ENCODE measurements at places on chromosomes 4 and X. TPM values are rescaled to one million over a fixed set of nuclear protein-coding genes. Genes with fewer than 3 reads are reported as not detected.
A peak's percentile ranks its signal among the peaks of the same experiment; 100 is the strongest.

DNA sequence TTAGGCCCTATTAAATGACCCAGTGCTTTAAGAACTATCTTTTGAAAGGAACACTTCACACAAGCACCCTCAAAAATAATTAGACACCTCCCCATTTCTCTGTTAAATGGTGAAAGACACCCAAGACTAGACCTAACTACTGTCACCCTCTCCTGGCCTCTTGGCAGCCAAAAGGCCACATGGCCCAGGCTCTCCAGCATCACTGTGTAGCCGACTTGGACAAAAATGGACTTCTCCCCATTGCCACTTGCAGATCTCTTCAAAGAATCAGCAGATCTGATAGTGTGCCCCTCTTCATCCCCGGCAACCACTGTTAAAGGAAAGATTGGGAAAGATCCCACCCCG, 2.0 kb downstream of the MID1IP1 start:
- ATAC-seq: no peak

- no peak for ATAC-seq
Observed at GRCh38 chr4:120544838-120545237, 377.7 kb downstream of the PRDM5 start.

- ATAC-seq: peak; percentile 65
Observed at GRCh38 chr4:48268956-48269860, at the start of gene TEC. TSS of gene TEC (minus strand) at chr4:48269838. CDS start at chr4:48228614, 41,224 bp downstream.

DNA sequence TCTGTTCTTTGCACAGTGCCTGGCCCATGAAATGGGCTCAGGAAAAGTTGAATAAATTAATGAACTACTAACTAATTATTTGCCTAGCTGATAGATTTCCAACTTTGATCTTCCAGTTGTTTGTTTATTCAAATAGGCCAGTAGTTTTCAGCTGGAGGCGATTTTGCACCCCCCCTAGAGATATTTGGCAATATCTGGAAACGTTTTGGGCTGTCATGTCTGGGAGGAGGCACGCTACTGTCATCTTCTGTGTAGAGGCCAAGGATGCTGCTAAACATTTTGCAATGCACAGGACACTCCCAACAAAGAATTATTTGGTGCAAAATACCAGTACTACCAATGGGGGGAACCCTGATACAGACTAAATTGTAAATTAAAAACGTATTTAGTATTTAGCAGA, 81.9 kb downstream of the VCX2 start:
- no peak for ATAC-seq

- peak; percentile 29 for ATAC-seq
Observed at GRCh38 chrX:18377796-18378195, 23.3 kb upstream of the SCML2 start.

- peak; percentile 83 for ATAC-seq
Observed at GRCh38 chrX:23742174-23742696, 841 bp downstream of the ACOT9 start.

GRCh38 chr4:91764085-91764484, 539.7 kb upstream of the GRID2 start:
- ATAC-seq: no peak

DNA sequence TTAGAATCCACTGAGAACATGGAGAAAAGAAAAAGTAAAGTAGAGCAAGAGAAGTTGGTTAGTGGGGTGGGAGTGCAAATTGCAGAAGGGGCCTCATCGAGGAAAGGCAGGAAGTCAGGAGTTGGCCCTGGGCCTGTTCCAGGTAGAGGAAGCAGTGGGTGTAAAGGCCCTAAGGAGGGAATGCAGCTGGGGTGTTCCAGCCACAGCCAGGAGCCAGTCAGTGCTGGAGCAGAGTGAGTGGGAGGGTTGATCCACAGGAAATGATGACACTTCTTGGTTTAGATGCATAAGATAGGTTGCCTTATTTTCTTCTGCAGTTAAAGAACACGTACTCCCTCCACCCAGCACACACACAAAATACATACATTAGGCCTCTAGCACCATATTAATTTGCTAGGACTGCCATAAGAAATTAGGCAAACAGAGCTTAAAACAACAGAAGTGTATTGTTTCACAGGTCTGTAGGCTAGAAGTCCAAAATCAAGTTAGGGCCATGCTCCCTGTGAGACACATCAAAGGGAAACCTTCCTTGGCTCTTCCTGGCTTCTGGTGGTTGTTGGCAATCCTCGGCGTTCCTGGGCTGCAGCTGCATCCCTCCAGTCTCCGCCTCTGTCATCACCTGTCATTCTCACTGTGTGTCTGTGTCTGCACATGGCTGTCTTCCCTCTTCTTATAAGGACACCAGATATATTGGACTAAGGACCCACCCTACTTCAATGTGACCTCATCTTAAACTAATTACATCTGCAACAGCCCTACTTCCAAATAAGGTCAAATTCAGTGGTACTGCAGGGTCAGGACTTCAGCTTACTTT, 205.9 kb downstream of the AASDH start:
- ATAC-seq: no peak

DNA sequence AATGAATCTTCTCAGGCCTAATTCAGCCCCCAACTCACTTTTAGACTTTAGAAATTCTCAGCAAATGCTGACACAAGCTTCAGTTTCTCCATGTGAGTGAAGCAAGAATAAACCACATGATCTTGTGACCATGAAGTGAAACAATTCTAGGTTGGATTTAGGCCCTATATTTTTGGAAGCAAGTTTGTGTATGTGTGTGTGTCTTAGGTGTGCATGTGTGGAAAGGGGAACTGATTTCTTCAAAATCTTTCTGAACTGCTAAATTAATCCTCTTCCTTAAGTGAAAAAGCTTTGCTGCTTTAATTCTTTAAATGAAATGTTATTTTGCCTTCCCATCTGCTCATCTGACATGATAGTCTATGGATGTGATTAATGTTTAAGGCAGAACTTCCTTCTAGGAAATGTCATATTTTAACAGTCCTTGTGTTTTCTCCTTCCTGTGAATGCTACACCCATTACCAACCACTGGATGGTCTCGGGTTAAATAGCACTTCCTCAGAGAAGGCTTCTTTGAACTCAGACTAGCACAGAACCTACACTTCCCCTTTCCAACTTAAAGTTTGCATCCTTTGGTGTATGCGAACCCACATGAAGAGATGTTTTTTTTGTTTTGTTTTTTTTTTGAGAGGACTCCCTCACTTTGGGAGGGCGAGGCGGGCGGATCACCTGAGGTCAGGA, 1.2 kb upstream of the TMEM144 start:
- no peak for ATAC-seq

- peak; percentile 25 for ATAC-seq
Observed at GRCh38 chr4:80006935-80007744, 65.9 kb downstream of the ANTXR2 start.

GRCh38 chr4:43547561-43547960, 655.0 kb downstream of the GRXCR1 start:
- no peak for ATAC-seq

GRCh38 chr4:37338972-37339371, 94.4 kb downstream of the NWD2 start:
- no peak for ATAC-seq

- ATAC-seq: peak; percentile 13
Observed at GRCh38 chr4:40812386-40812785, 62.6 kb downstream of the NSUN7 start.

DNA sequence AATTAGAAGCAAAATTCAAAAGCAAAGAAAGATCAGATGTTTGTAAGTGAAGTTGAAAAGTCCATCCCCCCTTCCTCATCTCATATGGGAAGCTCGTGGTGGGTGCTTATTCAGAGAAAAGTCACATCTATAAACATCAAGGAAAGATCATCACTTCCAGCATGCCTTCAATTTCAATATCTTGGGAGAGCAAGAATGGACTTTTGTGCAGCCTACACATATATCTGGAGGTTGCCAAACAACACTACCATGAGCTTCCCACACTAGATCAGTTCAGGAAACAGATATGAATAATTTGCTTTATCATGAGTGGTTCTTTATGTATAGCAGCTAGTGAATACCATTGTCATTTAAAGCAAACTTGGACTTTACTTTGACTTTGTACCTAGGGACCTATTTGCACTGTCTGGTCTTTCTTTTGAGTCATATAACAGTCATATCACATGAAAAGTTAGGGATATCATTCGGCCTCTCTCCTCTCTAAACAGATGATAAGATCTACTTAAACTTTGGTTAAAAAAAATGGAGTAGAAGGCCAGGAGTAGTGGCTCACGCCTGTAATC, 5.6 kb upstream of the TBL1X start:
- no peak for ATAC-seq

Gene HPGDS
- total RNA-seq: not detected

Gene AMBN
- not detected for total RNA-seq

Gene CACNA1F
- total RNA-seq: 0.28 TPM

Gene ZFYVE28
- 5.3 TPM for total RNA-seq

Gene CYTL1
- total RNA-seq: 0.88 TPM

Gene POU3F4
- not detected for total RNA-seq
